ENCODE measurements at places on chromosomes 2 and 18.

- DNase-seq: no peak
Observed at GRCh38 chr2:230933521-230934180, 8.6 kb upstream of the GPR55 start.

GRCh38 chr2:176582990-176583481 lies 313.8 kb downstream of the MTX2 start:
- no peak for DNase-seq

- no peak for DNase-seq
Observed at GRCh38 chr18:32391126-32391525, 79.6 kb downstream of the GAREM1 start.

- no peak for DNase-seq
Observed at GRCh38 chr18:3453540-3454364, 3.8 kb downstream of the TGIF1 start.
